ENCODE measurements at places on chromosomes 1 and 21.
A peak's percentile ranks its signal among the peaks of the same experiment; 100 is the strongest.

GRCh38 chr1:15064217-15064929 is 89.2 kb upstream of the TMEM51 start:
- no peak for DNase-seq

- DNase-seq = no peak
These were observed 14.9 kb downstream of the ZBTB18 start for GRCh38 chr1:244065960-244066388.

DNA sequence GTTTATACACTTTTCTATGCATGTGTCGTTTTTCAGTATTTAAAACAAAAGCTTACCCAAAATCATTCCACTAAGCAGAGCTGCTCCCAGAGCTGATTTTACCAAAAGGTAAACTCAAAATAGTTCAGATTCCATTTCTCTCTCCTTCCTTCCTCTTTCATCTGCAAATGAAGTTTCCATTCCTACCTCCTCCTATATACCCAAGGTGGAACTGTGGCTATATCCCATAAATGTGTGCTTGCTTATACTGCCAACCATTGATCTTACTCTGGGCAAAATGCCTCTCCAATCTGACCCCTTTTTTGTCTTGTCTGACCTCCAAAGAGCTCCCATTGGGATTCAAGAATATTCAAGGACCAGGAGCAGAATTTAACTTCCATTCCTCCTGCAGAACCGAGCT is 9.5 kb downstream of the OLFML2B start:
- no peak for DNase-seq

- peak; percentile 10 for DNase-seq
These were observed 393 bp downstream of the BLZF1 start for GRCh38 chr1:169368406-169368769.

- DNase-seq = no peak
These were observed 35.7 kb downstream of the CLEC20A start for GRCh38 chr1:178461104-178461503.

- no peak for DNase-seq
These were observed 16.1 kb upstream of the EDARADD start for GRCh38 chr1:236377832-236378535.

DNA sequence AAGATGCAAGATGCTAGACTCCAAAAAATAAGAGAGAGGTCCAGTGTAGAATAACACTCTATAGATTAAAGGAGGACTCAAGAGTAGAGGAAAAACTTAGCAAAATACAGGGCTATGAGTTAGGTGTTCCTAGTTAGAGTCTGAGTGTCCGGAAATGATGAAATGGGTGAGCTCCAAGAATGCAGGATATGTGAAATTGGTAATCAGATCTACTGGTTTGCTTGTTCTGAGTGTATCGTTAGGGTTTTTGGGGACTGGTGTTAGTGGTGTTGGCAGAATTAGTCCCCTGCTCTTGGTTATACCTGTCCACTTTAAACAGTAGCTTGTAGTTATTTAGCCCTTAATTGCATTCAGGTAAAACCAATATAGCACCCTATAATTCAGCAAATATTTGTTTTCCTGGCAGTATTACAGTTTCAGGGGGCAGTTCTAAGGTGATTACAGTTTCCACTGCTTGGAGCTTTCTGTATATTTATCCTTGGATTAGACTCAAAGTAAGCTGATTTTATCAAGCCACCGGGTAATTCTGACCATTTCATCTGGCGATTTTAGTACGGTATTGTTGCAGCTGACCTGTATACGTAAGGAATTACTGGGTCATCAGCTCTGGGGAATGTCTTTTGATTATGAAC is 332.7 kb downstream of the CHRM3 start:
- DNase-seq = no peak

DNA sequence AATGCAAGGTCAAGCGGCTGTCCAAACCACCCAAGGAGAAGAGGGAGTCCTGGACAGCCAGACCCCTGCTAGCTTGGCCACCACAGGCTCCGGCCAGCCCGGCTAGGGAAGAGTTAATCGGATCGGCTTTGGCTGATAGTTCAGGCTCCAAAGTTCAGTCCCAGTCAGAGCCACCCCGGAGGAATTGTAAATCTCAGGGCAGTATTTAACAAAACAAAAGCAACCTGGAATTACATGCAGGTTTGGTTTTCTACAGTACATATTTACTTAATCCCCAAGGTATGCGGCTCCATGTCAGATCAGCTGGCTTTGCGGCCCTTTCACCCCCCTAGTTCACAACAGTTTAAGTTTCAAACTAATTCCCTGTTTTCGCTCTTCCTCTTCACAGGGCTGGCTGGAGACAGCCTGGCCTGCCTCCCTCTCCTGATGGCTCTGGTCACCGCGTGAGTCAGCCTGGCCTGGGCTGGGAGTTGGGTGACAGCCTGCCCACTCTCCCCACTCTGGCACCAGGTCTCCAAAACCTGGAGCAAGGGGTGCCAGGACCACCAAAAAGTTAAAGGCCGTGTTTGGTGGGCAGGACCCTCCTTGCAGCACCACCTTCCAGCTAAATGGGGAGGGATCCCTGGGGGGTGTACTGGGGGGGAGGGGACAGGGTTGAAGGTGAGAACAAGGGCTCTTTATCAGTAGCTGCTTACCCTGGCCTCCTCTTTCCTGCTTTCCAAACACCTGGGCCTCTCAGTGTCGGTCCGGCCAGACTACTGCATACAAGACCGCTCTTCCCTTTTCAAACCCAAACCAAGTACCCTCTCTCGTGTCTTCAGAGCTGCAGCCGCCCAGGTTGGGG is 1.9 kb downstream of the DHRS3 start:
- no peak for DNase-seq

- DNase-seq = no peak
These were observed 49.4 kb downstream of the NENF start for GRCh38 chr1:212482006-212482636.

GRCh38 chr1:207239874-207240273 is 81.6 kb upstream of the CD55 start:
- DNase-seq = no peak

GRCh38 chr1:76925825-76926224 is 58.5 kb downstream of the ST6GALNAC5 start:
- no peak for DNase-seq

- DNase-seq = no peak
These were observed 4.9 kb downstream of the OTUD7B start for GRCh38 chr1:150005606-150006005.

GRCh38 chr1:240739139-240739538 is 127.2 kb upstream of the GREM2 start:
- no peak for DNase-seq

- DNase-seq = no peak
These were observed 70.1 kb downstream of the HSPA13 start for GRCh38 chr21:14312871-14313270.

DNA sequence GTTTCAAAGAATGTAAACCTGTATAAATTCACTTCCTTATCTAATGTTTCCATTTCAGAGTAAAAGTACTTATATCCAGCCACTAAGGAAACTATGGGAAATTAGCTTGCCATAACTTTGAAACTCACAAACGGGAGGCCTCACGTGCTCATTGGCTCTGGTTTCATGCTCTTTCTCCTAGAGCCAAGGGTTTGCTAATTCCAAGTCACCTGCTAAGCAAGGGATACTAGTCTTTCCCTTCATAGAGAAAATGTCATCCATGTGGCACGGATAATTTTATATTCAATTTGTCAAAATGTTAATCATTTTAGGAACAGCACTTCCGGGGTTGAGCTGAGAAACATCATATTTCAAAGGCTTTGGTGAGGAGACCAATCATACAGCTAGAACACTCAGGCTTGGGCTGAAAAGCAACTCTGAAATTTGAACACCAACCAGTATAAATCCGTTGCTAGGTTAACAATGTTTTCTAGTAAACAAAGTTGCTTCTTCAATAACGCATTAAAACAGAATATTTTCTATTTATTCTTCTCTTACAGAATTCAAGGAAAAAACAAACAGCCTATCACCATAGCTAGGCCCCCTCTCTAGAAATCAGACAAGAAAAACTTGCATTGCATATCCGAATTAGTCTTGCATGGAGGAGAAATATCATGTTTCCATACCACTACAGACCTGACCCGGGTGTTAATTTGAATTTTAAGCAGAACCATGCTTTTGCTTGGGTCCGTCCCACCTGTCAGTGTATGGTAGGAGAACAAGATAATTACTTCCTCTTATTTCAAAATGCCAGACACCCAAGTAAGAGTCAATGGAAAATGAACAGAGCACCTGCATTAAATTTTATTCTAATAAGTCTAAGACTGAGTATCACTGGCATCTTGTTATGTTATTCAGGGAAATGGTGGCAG is 196.1 kb upstream of the ESRRG start:
- DNase-seq = no peak

GRCh38 chr1:52662645-52663313 is 29.8 kb downstream of the SHISAL2A start:
- no peak for DNase-seq

GRCh38 chr1:22139817-22140216 is 3.1 kb downstream of the WNT4 start:
- no peak for DNase-seq

DNA sequence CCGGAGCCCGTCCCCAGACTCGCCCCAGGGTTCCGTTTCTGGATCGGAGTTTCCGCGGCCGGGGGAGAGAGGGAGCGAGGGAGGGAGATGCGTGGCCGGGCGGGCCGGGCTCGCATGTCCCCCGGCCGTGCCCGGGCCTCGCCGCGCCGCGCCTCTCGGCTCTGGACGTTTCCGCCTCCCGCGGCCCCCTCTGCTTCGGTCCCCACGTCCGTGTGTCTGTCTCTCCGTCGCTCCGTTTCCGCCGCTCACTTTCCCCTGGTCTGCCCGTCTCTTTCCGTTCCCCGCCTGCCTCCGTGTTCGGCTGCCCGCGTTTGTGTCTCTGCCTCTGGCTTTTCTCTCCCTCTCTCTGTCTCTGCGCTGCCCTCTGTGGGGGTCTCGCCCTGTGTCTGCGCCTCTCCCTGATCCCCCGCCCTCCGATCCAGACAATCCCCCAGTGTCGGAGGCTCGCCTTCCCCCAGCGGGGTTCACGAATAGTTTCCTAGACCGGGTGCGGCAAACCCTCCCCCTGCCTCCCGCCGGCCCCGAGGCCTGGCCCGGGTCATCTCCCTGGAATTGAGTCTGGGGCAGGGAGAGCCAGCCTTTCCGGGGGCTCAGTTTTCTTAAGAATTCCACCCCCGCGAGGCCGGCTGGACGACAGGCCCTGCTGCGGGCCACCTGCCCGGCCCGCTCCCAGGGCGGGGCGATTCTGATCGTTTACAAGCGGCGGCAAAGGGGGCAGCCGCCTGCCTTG is 735 bp downstream of the NBL1 start:
- DNase-seq = peak; percentile 67

- DNase-seq = no peak
These were observed 166.9 kb downstream of the COL11A1 start for GRCh38 chr1:102941366-102941947.

DNA sequence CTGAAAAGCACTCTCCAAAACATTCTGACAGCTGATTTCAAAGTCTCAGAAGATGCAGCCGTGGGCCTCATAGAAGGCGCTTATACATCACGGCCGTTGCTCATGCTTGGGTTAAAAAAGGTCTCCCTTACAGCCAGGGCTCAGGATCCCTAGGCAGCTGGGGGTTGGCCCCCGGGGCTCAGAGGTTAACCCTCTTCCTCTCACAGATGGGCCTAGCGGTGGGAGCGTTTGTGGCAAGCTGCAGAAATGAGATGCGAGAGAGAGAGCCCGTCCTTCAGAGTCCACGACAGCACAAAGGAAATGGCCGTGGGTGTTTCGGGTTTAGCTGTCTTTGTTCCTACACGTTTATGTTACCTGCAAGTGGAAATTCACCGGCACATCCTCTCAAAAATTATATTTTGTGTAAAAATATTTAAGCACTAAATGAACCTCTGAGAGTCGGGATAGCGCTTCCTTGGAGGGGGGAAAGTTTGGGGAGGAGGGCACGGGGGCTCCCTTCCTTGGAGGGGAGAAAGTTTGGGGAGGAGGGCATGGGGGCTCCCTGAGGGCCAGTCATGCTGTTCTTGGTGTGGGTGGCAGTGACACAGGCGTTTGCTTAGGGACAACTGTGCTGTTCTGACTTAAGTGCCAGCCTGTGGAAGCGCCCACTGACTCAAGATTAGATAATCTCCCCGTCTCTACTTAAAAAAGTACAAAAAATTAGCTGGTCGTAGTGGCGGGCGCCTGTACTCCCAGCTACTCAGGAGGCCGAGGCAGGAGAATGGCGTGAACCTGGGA is 20.5 kb upstream of the PRDM15 start:
- DNase-seq = no peak

DNA sequence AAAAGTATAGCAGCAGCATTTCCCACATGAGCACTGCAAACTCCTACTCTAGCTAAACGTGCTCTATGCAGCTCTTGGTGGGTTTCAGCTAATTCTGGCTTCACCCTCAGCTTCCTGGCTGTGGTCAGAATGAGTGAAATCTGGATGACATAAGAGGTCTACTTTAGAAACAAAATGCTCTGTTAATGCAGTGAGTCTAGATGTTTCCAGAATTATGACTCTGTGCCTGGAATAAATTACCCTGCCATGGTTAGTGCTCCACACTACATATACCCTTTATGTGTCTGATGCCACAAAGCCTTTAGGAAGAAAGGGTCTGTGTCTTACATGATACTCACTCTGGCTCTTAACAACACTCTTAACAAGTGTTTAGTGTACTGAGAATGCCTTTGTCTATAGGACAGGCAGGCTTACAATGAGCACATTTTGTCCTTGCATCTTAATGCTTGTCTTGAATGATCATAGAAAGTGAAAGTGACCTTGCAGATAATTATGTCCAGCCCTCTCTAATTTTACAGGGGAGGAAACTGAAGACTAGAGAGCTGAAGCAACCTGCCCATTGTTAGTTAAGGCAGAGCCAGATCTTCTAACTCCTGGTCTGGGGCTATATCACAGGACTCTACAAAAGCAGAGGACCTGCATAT is 9.2 kb downstream of the S100A10 start:
- DNase-seq = no peak

DNA sequence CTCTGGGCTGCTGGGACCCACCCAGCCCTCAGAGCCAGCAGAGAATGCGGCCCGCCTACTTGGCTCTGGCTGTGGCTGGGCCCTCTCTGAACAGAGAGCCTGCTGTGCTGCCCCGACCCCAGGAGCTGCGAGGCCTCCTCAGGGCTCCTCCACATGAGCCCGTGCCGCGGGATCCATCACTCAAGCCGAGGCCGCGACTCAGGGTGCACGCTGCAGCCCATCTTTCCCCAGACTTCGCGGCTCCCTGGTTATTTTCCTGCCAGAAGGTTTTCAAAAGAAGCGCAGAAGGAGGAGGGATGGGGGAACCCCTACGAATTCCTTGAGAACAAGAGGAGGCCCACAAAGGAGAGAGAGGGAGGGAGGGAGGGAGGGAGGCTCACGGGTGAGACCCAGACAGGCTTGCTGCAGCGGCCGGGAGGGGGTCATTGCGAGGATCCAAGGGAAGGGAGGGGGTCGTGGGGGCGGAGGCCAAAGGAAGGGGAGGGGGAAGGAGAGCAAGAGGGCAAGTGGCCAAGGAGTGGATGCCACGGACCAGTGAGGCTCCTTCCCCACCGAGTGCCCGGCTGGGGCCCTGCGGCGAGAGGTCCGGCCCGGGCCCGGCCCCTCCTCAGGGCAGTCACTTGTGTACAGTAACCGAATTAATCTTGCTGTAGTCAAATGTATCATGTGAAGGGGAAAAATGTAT is 146.8 kb downstream of the CASZ1 start:
- DNase-seq = no peak

GRCh38 chr1:245108909-245109308 is 45.9 kb upstream of the KIF26B start:
- DNase-seq = no peak

GRCh38 chr1:150843474-150843873 is 32.9 kb downstream of the ARNT start:
- no peak for DNase-seq
